Right ventricle myocardium superior (tissue), 1 donor: ENCODE measurements at places on chromosomes 5 and 9.

DNA sequence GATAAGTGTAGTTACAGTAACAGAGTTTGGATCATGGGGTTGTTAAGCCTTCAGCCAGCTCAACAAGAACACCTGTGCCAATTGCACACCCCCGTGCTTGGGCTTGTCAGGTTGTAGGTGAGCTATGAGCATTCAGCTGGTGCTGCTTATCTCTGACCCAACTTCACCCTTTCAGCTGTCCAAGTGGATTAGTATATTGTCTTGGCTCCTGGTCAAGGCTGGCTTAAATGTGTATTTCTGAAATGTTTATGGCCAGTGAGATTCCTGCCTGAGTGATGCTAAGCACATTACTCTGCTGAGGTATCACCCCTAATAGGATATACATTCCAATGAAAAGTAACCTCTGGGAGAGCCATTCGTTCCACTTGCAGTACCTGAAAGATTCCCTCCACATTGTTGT is 44.2 kb upstream of the LMNB1 start:
- DNase-seq = no peak

- no peak for DNase-seq
Observed at GRCh38 chr5:115274584-115274983, 11.9 kb upstream of the PGGT1B start.

DNA sequence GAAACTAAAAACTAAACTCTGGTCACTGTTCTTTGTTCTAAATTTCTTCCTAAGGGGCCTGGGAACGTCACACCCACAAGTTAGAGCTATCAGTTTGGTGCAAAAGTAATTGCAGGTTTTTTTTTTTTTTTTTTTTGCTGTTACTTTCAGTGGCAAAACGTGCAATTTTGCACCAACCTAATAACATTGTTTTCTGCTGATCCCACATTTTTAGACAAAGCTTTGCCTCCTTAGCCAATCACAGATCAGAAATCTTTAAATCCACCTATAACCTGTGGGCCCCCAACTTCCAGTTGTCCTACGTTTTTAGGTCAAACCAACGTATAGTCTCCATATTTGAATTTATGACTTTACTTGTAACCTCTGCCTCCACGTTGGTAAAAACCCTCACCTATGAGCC is 11.1 kb upstream of the MED10 start:
- DNase-seq = no peak

DNA sequence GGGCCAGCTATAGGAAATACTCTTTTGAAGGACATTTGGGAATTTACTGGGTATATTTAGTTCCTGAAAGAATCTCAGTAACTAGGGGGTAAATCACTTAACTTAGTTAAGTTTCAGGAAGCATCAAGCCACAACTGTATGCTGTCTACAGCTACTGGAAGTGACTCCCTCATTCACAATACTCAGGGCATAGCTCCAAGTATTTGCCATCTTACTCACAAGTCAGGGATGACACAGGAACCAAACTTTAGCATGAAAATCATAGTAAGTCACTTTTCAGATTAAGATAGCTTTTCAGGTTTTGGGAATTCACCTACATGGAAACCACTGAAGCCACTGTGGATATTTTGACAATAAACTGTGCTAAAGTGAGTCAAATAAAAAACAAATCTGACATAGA is 242.4 kb upstream of the ATP10B start:
- DNase-seq = no peak

GRCh38 chr5:17227868-17228267 is 10.4 kb downstream of the BASP1 start:
- DNase-seq = no peak

DNA sequence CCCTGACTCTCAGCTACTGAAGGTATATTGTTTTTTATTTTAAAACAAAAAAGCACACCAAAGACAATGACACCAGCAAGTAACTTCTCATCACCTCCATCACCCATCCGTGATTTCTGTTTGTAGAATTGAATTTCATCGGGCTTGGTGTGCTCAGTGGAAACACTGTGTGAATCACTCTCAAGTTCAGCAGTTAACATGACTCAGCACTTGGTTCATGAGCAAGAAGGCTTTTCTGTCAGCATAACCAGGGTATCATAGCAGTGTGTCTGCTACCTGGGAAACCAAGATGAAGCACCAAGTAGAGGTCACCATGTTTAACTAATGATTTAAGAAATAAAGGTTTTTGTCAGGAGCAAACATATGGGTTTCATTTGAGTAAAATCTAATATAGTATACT is 123.7 kb downstream of the INSYN2B start:
- DNase-seq = no peak

GRCh38 chr5:115379622-115380344 is 83.3 kb upstream of the CCDC112 start:
- DNase-seq = no peak

- no peak for DNase-seq
Observed at GRCh38 chr5:39542511-39543285, 117.9 kb upstream of the DAB2 start.

DNA sequence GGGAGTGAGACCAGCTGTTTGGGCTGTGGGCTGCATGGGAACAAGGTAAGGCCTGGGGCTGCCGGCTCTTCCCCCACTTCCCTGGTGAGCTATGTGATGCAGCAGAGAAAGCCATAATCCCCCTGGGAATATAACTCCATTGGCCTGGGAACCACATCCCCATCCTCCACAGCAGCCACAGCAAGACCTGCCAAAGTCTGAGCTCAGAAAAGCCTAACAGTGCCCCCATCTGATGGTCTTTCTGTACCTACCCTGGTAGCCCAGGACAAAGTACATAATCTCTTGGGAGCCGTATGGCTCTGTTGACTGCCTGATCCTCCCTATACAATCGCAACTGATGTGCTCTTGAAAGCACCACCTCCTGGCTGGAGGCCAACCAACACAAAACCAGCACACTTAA is 432.6 kb downstream of the CDH18 start:
- no peak for DNase-seq

GRCh38 chr9:8188723-8189407 is 389.3 kb upstream of the DMAC1 start:
- no peak for DNase-seq

DNA sequence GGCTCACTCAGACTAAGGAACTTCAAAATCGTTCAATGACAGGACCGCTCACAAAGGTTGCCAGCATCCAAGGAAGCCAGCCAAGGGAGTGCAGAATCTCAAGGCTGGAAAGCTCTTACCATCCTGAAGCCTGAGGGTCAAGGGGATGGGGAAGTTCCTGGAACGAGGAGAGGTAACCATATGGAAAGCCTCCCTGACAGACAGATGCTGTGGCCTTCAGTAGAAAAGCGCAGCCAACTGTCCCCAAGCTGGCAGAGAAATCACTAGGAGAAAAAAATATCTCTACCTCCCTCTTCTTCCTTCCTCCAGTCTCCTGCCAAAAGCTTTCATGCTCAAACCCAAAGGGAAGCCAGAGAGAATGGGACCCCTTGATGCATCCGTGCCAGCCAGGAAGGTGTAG is 90.5 kb upstream of the RANBP3L start:
- DNase-seq = no peak

- DNase-seq = peak; percentile 84
Observed at GRCh38 chr9:128920381-128921058, at the start of gene PHYHD1. PHYHD1 (plus strand) TSS chr9:128920982; CDS start chr9:128922324, 1,342 bp downstream.

GRCh38 chr9:111679199-111679598 is 17.8 kb downstream of the GNG10 start:
- DNase-seq = no peak

DNA sequence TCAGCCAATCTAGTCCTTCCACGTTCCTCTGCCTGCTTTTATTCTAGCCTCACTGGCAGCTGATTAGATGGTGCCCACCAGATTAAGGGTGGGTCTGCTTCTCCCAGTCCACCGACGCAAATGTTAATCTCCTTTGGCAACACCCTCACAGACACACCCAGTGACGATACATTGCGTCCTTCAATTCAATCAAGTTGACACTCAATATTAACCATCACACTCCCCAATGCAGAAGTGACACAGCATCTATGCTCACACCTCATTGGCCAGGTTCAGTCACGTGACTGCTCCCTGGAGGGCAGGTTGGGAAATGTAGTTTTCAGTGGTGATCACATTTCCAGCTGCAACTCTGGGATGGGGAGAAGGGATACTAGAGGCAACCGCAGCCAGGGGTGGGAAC is 13.0 kb downstream of the SUSD3 start:
- no peak for DNase-seq

GRCh38 chr5:4740156-4740555 is 400.0 kb upstream of the ADAMTS16 start:
- DNase-seq = no peak

- DNase-seq = no peak
Observed at GRCh38 chr9:84490206-84490841, 149.8 kb upstream of the SLC28A3 start.

DNA sequence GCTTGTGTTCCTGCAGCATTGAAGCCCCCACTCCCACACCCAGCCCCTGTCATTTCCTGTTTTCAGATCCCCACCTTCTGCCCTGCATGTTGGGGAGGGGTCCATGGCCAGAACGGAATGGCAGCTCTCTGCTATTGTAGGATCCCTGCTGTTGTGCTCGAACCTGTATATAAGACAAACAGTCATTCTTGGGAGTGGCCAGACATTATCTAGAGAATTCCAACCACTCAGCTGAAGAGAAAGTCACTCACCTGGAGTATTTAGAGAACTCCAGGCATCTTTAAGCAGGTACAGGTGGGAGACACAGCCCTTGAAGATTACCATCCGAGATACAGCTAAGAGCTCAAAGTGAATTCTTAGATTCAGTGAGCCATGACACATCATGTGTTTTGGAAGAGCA is 96.1 kb downstream of the C9orf152 start:
- no peak for DNase-seq

GRCh38 chr5:14306329-14306815 is 163.2 kb downstream of the TRIO start:
- no peak for DNase-seq

DNA sequence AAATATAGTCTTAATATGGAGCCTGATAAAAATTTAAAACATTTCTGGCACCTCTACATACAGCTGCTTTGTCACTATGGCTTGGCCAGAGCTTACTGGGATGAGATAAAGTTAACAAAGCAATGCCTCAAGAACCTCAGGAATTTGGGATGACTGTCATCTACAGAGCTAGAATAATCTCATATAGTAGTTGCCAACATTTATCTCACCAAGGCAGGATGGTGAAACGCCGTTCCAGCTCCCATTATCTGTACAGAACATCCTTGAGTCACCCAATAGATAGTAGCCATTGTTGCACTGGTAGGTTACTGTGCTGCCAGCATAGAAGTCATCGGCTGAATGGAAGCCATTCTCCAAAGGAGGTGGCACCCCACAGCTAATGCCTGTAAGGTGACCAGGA is 94.6 kb upstream of the TXNDC8 start:
- no peak for DNase-seq
